ENCODE measurements at places on chromosomes 2 and 18.

DNA sequence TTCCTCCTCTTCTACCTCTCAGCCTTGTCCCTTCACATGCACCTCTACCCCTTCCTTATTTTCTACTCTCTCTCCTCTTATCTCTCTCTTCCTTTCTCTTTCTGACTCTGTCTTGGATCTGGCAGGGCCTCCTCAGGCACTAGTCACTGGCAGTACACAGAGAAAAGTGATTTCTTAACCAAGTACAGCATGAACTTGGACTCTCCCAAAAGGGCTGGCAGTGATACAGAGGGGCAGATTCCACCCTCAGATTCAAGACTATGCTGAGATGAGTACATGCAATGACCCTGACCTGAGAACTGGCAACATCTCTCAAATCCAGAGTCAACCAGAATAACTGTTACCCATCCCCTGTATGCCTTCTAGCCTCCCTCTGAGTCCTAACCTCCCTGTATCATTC, 4.3 kb downstream of the AOX1 start:
- DNase-seq: no peak

DNA sequence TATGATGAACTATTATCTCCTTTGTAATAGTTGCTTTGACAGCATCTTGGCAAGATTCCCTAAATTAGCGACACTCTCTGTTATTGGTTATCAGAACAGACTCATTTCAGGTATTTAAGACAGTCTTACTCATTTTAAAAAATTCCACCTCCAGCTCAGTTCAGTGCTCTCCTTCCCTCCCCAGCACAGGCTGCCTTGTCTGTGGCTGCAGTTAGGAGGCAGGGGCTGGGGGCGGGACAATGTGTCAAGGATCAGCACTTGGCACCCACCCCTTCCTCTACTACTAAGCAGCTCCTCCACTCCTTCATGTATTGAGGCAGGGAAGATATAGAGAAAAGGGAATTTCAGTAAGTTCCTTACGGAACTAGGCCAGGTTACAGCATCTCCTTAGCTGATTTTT, 85.0 kb downstream of the VSNL1 start:
- DNase-seq: no peak

- DNase-seq: no peak
Observed at GRCh38 chr2:168912466-168912865, 11.4 kb downstream of the G6PC2 start.

- no peak for DNase-seq
Observed at GRCh38 chr18:65753520-65753919, 2.7 kb downstream of the CDH7 start.

DNA sequence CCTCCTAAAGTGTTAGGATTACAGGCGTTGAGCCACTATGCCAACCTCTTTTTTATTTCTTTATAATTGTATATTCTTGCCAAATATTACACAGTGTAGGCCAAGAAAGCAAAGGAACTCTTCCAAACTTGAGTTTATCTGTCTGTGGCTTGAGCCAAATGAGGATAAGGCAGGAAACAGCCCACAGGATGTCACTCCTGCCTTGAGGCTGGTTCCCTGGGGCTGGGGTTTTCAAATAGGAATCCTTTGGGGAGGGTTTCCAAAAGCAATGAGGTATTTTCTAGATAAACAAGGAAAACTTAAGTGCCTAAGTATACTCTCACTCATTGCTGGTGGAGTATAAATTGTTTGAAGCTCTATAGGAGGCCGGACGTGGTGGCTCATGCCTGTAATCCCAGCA, 56.4 kb downstream of the ADCY3 start:
- DNase-seq: no peak

DNA sequence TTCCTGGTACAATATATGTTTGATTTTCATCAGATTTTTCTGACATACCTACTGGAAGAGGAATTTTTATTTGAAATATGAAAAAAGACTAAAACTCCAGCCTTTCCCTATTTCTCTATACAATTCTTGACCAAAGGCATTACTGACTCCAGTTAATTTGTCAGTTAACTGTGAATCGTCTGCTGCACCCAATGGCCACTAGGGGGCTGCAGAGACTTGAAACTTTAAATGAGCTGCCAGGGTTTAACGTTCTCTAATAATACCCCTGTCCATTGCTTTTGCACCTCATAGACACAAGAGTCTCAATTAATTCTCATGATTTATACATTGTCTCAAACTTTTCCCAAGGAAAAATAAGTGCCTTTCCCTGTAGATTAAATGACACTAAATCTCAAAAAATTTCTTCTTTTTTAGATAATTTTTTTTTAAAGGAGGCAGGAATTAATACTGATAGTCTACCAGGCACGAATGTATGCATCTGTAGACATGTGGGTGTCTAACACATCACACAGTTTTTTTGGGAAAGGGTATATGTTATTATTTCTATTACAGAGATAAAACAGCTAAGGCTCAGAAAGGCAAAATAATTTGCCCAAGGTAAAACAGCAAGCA, 1.8 kb upstream of the ALK start:
- DNase-seq: peak; percentile 73

- DNase-seq: peak; percentile 26
Observed at GRCh38 chr2:20496076-20496872, 49.4 kb downstream of the RHOB start.

DNA sequence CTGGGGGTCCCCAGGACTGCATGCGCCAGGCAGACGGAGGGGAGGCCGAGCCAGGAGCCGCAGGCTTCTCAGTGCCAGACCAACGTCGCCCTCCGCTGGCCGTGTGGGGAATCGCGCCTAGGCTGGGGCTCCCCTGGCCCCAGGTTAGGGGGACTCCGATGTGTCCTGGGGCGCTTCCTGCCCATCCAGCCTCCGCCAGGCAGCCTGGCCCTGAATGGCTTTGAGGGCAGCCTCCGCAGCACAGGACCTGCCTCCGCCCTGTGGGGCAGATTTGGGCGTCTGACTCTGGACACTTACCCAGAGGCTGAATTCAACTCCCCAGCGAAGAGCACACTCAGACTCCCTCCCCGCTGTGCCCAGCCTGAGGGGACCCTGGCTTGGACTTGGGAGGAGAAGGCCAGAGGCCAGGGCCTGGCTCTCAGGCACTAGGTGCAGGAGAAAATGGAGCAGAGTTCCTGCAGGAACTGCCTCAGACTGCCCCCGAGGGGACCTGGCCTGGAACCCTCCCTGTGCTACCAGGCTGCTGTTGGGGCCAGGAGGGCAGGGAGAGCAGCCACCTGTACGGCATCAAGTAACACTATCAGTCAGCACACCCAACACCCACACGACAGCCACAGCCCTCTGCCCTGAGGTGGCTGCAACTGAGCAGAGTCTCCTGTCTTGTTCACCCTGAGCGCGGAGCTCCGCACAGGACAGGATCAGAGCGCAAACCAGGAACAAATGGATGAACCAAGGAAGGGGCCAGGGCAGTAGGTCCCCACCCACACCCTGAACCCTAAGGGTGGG, 597 bp upstream of the TEKT4 start:
- DNase-seq: peak; percentile 30

DNA sequence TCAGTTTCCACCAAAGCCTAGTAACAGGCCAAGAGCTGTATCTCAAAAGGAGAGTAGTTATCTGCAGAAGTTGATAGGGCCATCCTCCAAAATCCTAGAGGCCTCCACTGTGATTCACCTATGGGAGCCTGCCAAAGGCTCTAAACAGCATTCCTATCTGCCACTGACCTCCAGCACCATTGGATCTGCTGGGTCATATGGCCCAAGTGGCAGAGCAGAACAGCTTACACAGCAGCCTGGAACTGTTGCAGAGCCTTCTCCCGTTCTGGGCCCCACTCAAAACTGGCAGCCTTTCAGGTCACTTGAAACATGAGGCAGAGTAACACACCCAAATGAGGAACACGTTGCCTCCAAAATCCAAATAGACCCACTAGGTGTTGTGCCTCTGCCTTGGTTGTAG, 345.2 kb upstream of the RND3 start:
- DNase-seq: no peak

GRCh38 chr2:142254031-142254430, 123.2 kb upstream of the LRP1B start:
- DNase-seq: no peak

DNA sequence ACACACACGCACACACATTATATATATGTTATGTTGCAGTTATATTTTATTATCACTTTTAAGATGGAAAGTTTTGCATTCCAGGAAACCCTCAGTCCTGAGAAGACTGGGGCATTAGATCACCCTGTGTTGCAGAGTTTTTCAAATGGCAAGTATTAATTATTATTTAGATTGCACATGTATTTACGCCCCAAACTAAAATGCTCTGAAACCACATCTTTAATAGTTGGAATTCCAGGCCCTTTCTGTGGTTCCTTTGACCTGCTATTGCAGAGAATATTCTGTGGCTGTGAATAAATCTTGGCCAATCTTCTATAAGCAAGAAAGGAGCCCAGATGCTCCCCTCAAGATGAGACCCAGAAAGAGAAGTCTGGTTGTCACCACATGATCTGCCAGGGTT, 427.0 kb upstream of the TNP1 start:
- no peak for DNase-seq

DNA sequence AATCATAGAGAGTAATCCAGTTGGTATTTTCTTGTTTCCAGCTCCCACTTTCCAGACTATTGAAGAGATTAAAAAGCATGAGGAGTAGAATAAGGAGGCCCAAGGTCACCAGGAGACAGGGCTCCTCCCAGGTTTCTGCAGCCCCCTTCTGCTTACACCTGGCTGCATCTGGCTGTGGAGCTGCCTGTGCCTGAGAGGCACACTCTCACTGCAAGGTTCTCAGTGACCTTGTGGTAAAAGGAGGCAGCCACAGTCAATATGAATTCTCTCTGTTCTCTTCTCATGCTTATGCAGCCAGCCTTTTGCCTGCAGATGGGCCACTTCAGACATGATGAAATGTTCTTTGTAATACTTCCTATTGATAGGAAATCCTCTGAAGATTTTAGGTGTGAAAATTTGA, 233.7 kb downstream of the MYO3B start:
- DNase-seq: no peak

GRCh38 chr2:42908518-42909200, 116.3 kb upstream of the HAAO start:
- DNase-seq: no peak

DNA sequence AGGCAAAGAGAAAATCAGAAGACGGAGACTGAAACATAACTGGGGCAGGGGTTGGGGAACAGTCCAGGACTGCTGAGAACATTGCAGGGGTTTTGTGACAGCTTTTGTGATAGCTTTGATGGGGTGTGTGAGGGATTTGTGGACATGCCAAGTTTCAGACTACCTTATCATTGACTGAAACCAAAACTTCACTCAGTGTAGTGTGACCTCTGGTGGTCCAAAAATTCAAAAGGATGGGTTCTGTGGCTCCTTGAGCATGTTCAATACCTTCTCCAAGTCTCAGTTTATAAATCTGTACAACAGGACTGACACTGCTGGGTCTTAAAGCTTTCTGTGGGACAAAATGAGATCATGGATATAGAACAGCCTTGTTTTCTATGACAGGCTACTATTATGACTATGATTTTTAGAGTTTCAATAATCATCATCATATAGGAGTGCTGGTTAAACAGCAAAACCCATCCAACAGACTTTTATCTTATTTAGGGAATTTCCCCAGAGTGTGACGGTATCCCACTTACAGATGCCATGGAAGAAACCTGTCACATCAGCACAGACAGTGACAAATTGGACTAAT, 259.2 kb upstream of the SLC14A2 start:
- DNase-seq: no peak

- peak; percentile 36 for DNase-seq
Observed at GRCh38 chr2:177172034-177172880, 40.3 kb upstream of the HNRNPA3 start.

- DNase-seq: no peak
Observed at GRCh38 chr2:196338440-196338839, 167.1 kb upstream of the STK17B start.

- no peak for DNase-seq
Observed at GRCh38 chr2:151729837-151730236, 4.4 kb downstream of the NEB start.

DNA sequence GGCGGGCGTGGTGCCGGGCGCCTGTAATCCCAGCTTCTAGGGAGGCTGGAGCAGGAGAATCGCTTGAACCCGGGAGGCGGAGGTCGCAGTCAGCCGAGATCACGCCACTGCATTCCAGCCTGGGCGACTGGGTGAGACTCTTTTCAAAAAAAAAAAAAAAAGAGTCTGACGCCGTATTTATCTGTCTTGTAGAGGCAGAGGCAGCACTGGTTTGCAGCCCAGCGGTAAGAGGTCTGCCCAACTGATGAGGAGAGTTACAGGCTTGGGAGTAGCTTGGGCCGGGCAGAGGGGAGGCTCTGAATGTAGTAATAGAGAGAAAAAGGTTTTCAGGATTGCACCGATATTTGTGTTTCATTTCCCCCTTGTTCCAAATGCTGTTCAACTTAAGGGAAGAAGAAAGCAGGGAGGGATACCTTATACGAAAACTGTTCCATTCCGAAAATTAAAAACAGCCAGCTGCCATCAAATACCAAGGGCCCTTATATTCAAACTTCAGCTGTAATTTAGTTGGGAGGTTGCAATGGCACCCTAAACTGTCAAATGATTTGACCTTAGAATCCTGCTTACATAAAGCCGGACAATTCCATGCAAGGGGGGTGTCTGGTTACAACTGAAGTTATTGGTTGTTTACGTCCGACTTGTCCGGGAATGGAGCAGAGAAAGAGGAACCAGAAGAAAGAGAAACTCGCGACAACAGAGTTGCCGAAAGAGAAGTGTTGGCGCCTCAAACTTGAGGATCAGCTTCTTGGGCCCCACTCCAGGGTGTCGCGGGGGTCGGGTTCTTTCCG, 9.2 kb upstream of the SP9 start:
- DNase-seq: no peak

DNA sequence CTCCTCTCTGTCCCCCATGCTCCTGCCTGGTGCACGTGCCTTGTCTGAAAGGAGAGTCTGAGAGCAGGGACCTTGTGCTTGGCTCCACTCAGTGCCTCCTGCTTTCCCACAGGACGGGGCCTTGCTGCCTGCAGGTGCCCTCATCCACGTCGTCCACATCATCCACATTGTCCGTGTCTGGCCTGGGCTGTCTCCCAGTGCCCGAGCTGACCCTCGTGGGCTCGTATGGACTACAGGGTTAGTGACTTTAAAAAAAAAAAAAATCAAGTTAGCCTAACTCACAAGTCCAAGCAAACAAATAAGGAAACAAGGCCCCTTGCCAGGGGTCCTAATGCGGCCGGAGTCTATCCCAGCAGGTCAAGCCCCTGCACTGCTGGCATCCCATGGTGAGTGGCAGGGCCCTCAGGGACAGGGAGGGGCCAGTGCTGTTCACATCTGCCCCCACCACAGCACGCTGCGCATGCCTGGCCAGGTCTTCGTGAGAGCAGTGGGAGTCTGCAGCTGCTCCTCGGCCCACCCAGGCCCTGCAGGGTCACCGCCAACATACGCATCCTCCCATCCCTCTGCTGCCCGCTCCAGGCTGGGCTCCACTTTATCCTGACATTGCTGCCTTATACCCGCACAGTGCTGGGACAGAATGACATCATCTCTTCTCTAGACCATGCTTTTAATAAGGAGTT, 232.6 kb downstream of the NDUFA10 start:
- DNase-seq: no peak

- DNase-seq: no peak
Observed at GRCh38 chr18:35661483-35662146, 80.1 kb downstream of the GALNT1 start.
